Smooth muscle cell of the pulmonary artery (primary cell): ENCODE measurements at places on chromosomes 3 and 15. TPM values are rescaled to one million over a fixed set of nuclear protein-coding genes. Genes with fewer than 3 reads are reported as not detected.

The CHRFAM7A gene
- 1.2 and 1.5 TPM in 2 replicates for total RNA-seq

The CIDEC gene
- total RNA-seq = not detected in 2 replicates

The TNFSF10 gene
- total RNA-seq = 0.33 and 1.1 TPM in 2 replicates

The VEPH1 gene
- total RNA-seq = 33.4 and 72.0 TPM in 2 replicates

The FOXL2 gene
- 0.10 TPM in 1 of 2 replicates, not detected in the other for total RNA-seq

The ERICH6 gene
- 0.03 and 0.07 TPM in 2 replicates for total RNA-seq

The PIAS1 gene
- total RNA-seq = 13.5 and 15.1 TPM in 2 replicates

The CRTC3 gene
- total RNA-seq = 22.2 and 22.5 TPM in 2 replicates

The CHRD gene
- 1.5 and 10.9 TPM in 2 replicates for total RNA-seq

The MAGEF1 gene
- 16.4 and 19.5 TPM in 2 replicates for total RNA-seq

The NDUFB4 gene
- 26.1 and 38.6 TPM in 2 replicates for total RNA-seq

The CPEB1 gene
- 9.0 and 14.1 TPM in 2 replicates for total RNA-seq

The EIF4E3 gene
- total RNA-seq = 0.83 and 2.9 TPM in 2 replicates

The CMTM8 gene
- 0.23 and 0.78 TPM in 2 replicates for total RNA-seq
